NK-92 treated with Interleukin-12 subunit alpha and Interleukin-12 subunit beta, amount 100 ng/mL, for 24 hours (cell line): ENCODE measurements at places on chromosomes 6 and 20.

- DNase-seq: no peak
These were observed 8.4 kb upstream of the ADA start for GRCh38 chr20:44659931-44660330.

DNA sequence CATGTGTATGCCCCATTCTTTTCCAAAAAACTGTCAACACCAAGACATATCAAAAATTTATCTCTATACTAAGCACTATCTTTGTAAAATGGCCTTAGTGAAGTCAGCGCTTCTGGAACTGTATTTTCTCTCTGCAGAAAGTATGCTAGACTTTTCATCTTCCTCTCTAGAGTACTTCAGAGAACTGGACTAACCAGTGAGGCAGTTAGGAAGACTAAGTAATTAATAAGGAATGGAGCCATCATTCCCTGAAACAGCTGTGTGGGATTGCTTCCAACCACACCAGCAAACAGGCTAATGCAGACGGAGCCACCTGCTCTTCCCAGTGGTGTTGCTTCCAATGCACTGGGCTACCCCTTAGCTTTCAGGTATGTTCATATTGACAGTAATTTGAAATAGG is 169.1 kb upstream of the FUT9 start:
- no peak for DNase-seq

DNA sequence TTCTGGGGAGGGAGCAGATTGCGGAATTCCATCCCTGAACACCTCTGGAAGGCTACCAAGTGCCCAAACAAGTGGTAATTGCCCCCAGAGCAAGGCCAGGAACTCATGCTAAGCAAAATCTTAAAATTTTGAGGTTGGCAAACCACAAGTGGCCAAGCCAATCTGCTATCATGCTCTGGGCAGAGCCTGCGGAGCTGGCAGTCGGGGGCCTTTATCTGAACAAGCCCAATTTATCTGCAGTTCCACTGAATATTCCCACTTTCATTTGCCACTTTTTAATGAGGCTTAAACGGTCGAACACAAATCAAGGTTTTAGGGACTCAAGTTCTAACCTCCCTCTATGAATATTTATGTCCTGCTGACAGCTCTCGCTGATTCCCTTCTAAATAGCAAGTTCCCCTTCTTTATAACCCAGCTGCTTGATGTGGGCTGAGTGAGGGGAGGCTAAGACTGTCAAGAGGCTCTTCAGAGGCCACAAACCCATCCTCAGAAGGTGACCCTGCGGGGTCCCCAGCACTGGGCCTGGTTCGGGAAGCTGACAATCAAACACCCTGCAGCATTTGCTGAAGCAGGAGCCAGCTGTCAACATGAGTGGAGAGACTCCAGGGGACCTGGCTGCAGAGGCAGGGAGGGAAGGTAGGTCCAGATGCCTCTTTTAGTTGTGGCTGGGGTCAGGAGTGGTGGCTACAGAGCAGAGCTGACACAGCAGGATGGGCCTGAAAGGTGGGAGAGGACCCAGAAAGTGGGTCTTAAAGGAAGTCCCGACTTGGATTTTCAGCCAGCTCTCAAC is 11.9 kb downstream of the CCDC167 start:
- no peak for DNase-seq

DNA sequence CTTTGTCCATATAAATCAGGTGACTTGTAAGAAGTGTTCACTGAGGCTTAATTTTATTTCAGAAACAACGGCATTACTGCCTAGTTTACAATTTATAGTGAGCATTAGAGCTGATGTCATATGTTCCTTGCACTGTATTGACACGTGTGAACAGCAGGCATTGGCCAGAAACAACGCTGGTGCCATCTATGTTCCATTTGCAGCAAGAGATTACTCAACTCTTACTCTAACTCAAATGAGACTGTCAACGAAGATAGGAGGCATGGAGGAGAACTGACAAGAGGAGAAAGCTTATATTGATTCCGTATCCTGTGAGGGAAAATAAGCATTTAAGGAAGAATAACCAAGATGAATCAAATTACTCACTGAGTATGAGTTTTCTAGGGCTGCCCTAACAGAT is 48.4 kb downstream of the MTFR2 start:
- no peak for DNase-seq

- no peak for DNase-seq
These were observed 13.1 kb downstream of the ZNF217 start for GRCh38 chr20:53580376-53581111.

DNA sequence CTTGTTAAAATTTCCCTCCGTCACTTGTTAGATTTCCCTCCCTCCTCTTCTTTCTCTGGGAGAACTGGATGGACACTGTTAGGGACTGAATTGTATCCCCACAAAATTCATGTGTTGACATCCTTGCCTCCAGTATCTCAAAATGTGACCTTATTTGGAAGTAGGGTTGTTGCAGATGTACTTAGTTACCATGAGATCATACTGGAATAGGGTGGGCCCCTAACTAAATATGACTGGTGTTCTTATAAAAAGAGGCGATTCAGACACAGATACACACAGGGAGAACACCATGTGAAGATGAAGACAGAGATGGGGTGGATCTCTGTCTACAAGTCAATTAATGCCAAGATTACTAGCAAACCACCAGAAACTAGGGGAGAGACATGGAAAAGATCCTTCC is 139.5 kb downstream of the ALDH8A1 start:
- no peak for DNase-seq

DNA sequence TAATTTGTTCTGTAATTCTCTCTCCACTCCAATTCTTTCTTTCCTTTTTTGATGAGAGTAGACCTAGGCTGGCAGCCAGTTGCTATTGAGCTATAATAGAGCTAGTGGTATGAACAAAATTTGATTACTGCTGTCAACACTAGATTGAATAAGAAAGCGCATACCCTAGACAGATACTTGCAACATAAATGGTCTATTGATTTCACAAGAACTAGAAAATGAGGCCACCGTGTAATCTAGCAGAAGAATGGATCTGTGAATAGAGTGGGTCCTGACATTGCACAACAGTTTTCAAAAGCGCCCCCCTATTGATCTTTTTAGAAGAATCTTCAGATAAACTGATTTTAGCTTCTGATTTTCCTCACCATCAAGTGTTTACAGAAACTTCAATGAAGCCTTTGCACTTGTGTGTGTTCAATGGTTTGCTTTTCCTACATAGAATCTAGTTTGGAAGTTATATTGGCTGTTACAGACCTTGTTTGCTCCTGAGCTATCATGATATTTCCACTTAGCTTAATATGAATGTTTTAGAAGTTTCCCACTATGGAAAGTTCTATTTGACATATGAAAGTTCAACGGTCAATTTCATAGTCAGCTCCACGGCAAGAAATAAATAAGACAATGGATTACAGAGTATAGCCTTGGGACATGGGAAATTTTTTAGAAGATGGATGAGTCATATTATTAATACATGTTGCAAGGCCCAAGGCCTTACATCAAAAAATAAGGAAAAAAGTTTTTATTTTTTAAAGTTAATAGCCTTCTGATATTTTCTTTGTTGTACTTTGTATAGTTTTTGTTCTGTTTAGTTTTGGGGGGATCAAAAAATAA is 55.6 kb downstream of the UTRN start:
- DNase-seq: no peak

- no peak for DNase-seq
These were observed 1.2 kb upstream of the DLGAP4 start for GRCh38 chr20:36304786-36305495.

- no peak for DNase-seq
These were observed 303.9 kb downstream of the CDKAL1 start for GRCh38 chr6:20838113-20838512.

GRCh38 chr6:146814148-146814750 is 215.5 kb downstream of the ADGB start:
- DNase-seq: no peak

DNA sequence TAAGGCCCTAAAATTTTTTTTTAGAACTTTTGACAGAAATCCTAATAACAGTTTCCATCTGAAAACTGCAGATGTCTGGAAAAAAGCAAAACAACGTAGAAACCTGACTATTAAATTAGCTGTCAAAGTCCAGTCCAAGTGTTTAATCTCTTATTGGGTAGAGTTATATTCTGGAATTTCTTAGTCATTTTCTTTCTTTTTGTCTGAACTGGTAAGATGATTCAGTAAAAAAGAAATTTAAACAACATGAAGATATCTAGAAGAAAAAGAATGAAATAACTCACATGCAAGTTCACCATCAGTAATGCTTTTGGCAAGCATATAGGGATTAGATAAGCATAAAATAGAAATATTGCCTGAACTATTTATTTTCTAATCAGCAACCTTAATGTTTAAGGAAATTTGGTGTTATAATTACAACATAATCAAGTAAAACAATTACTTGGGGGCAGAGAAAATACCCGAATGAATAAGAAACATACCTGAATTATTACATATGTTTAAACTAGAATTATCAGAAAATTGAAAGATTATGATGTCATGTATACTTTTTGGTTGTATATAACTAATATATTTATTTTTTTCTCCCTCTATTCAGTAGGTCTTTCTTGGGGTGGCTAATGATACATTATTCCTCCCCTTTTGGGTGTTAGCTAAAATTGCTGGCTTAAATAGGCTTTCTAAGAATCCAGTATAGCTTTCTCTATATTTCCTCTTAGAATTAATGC is 51.1 kb downstream of the FAM83B start:
- DNase-seq: no peak

DNA sequence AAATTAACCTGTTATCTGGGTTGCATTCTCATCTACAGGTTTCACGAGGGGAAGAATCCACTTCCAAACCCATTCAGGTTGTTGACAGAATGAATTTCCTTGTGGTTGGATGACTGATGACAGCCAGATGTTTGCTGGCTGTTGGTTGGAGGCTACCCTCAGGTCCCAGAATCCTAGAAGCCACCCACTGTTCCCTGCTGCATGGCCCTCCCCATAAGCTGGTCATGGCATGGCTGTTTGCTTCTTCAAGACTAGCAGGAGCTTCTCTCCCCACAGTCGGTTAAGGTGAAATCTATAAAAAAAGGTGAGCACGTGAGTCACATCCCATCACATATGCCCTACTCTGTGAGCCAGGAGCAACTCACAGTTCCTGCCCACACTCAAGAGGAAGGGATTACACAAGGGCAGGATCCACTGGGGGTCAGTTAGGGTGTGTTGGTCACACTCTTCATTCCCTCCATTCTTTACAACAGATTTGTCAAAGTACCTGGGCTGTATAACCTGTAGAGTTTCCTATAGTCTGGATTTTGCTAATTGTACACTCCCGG is 19.5 kb upstream of the RPS10 start:
- no peak for DNase-seq

DNA sequence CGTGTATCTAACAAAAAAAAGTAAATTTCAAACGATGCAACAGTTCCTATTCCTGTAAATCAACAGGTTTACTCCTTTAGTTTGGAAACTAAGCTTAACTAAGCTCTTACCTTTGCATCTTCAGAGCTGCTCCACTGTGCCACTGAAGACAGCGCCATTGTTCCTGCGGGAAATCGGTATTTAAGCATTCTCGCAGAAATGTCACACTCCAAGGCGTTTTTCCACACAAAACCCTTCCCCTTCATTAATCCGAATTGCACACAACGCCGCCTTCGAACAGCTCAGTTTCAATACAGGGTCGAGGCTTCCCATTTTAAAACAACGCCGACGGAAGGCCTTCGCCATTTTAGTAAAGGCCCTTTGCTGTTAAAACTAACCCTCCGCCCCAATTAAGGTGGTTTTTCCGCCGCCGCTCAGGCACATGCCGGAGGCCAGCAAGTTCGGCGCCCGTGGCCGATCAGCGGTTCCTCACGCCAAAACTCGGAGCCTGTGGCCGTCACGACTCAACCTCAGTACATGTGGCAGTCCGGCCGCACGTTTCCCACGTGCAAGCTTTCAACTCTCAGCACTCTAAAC is 35.4 kb upstream of the SYNCRIP start:
- DNase-seq: no peak

DNA sequence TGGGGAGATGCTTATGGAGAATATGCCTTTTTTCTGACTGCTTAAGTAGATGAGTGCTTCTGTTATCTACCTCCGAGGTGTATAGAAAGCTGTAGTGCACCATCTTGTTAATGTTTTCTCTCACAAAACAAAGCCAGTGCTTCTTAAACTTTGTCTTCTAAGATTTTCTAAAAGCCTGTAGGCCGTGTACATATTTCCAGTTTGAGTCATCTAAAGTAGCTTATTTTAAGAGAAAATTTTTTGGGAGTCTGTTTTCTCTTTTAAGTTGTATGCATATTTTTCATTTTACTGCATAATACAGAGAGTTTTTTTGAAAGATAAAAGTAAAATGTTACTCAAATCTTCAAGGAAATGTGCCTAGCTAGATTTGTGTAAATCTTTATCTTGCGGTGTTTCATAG is 151.7 kb downstream of the GRIK2 start:
- no peak for DNase-seq

GRCh38 chr6:118469468-118469867 is 78.6 kb upstream of the PLN start:
- no peak for DNase-seq

- no peak for DNase-seq
These were observed 248.7 kb upstream of the RREB1 start for GRCh38 chr6:6859105-6859504.

- no peak for DNase-seq
These were observed 226.0 kb upstream of the TSHZ2 start for GRCh38 chr20:52746190-52746589.

- no peak for DNase-seq
These were observed 83.9 kb downstream of the SOD2 start for GRCh38 chr6:159608961-159609651.

DNA sequence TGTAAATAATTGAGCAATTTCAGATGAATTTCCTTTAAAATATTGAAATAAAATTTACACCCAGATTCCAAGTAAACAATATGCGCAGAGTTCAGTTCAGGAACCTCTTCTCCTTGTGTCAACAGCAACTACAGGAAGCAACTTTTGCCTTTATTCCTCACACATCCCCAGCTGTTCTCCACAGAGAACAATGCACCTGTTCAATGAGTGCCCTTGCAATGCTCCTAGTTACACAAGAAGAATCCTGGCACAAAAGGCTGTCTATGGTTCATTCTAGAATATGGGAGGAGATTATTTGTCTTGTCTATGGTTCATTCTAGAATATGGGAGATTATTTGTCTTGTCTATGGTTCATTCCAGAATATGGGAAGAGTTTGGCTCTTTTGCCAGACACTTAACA is 454.9 kb downstream of the BTBD3 start:
- no peak for DNase-seq

DNA sequence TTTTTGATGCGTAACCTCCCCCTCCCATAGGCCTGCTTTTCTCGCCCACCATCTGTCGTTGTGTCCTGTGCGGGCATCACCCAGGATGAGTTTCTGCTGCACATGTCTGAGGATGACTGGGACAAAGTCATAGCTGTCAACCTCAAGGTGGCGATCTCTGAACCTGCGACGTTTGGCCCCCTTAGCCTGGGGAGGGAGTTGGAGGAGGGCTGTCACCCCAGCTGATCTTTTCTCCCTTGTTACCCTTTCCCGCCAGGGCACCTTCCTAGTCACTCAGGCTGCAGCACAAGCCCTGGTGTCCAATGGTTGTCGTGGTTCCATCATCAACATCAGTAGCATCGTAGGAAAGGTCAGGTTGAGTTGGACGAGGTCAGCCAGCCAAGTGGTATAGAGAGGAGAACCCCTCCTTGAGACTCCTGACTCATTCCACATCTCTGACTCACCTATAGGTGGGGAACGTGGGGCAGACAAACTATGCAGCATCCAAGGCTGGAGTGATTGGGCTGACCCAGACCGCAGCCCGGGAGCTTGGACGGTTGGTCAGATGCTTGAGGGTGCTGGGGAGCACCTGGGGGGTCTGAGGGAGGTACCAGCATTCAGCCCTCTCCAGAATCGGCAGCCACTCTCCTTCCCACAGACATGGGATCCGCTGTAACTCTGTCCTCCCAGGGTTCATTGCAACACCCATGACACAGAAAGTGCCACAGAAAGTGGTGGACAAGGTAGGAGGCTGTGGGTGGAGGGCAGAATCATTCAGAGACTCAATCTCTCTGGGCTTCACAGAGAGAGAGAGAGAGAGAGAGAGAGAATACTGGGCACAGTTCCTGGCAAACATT is 954 bp downstream of the HSD17B8 start:
- DNase-seq: no peak
